ENCODE measurements at places on chromosomes 5 and 9. TPM values are rescaled to one million over a fixed set of nuclear protein-coding genes. Genes with fewer than 3 reads are reported as not detected.
A peak's percentile ranks its signal among the peaks of the same experiment; 100 is the strongest.

- peak; percentile 79 for DNase-seq
Observed at GRCh38 chr5:60633341-60633740, 66.6 kb downstream of the DEPDC1B start.

GRCh38 chr5:73312146-73312871, 136.3 kb downstream of the FOXD1 start:
- peak; percentile 94 for DNase-seq

- no peak for DNase-seq
Observed at GRCh38 chr5:16913187-16914107, 22.6 kb downstream of the MYO10 start.

GRCh38 chr9:115340314-115340713, 222.4 kb upstream of the TNC start:
- no peak for DNase-seq

- DNase-seq = no peak
Observed at GRCh38 chr5:35365758-35366157, 135.5 kb upstream of the PRLR start.

GRCh38 chr9:133935328-133936005, 56.7 kb downstream of the VAV2 start:
- DNase-seq = peak; percentile 92

GRCh38 chr5:127416906-127417305, 100.5 kb upstream of the PRRC1 start:
- no peak for DNase-seq

GRCh38 chr5:19143935-19144334, 844.1 kb downstream of the CDH18 start:
- DNase-seq = no peak

DNA sequence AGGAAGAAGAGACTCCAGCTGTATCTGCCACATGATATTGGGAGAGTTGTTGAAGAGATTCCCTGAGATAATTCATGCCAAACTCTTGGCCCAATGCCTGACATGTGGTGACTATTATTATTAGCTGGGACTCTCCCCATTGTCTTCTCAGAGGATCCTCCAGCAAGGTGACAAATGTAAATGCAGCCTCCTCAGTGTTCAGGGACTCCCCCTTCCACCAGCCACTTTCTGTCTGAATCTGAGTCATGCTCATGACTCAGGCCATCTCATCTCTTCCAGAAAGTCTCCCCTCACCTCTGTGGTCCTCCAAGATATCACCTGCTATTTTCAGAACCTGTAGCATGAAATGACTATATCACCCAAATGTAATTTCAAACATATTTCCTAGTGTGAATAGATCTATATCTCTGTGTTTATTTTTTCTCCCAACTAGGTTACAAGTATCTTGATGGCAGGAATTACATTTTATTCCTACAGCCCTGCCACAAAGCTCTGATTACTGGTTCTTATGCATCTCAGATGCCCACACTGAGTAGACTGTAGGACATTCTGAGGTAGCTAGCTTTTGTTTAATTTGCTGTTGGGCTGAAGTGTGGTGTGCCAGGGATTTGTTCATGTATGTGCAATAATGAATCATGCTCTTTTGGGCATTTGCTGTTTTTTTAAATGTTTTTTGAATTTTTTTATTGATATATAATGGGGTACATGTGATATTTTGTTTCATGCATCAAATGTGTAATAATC, 126.6 kb upstream of the IL12B start:
- DNase-seq = peak; percentile 31

GRCh38 chr5:124880903-124881697, 134.7 kb upstream of the ZNF608 start:
- no peak for DNase-seq

- peak; percentile 77 for DNase-seq
Observed at GRCh38 chr5:113344973-113345940, 89.5 kb downstream of the TSSK1B start.

GRCh38 chr5:139711067-139711905, 63.1 kb downstream of the CXXC5 start:
- DNase-seq = peak; percentile 35

- DNase-seq = no peak
Observed at GRCh38 chr5:64417390-64417789, 88.4 kb upstream of the RGS7BP start.

DNA sequence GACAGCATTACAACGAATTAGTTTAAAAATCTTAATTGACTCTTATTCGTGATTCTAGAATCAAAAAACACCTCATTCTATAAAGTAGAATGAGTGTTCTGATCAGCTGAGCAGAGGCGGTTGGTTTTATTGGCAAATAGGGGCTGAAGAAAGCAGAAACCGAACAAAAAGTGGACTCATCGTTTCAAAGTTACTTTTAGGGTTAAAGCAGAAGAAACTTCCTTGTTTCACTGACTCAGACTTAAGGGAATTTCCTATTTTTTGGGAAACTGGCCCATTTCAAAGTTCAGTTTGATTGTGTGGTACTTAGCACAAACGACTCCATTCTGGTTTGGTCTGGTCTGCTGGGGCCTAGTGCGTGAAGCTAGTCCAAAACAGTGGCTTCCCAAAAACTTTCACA, 862 bp upstream of the NDUFB6 start:
- no peak for DNase-seq

GRCh38 chr9:117247266-117247665, 167.6 kb downstream of the ASTN2 start:
- no peak for DNase-seq

DNA sequence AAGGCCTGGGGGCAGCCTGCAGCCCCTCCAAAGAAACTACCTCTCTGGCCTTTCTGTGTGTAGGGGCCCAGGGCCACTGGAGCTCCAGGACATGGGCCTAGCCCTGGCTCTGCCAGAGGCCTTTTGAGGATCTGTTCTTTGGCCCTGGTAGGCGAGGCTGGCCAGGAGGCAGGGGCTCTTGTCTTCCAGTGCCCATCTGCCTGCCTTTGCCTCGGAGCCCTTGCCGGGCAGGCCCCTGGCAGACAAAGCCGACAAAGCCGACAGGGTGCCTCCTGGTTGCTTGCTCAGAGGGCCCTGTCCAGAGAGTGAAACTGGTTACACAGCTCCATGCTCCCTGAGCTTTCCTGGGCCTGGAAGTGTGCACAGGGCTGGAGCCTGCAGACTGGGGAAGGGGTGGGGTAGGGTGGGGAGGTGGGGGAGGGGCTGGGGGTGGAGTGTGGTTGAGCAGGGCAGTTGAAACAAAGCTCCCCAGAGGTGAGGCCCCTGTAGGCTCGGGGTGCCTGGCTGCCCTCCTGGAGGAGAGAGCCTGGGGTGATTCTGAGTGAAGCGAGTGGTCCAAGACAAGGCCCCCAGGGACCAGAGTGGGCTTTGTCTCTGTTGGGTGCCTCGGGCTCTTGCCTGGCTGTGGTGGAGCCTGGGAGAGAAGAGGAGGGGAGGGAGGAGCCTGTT, 29.3 kb downstream of the PTPA start:
- DNase-seq = peak; percentile 51

GRCh38 chr5:136042665-136043121, 13.9 kb downstream of the TGFBI start:
- DNase-seq = peak; percentile 91

GRCh38 chr5:43973318-43973717, 370.3 kb downstream of the NNT start:
- no peak for DNase-seq

DNA sequence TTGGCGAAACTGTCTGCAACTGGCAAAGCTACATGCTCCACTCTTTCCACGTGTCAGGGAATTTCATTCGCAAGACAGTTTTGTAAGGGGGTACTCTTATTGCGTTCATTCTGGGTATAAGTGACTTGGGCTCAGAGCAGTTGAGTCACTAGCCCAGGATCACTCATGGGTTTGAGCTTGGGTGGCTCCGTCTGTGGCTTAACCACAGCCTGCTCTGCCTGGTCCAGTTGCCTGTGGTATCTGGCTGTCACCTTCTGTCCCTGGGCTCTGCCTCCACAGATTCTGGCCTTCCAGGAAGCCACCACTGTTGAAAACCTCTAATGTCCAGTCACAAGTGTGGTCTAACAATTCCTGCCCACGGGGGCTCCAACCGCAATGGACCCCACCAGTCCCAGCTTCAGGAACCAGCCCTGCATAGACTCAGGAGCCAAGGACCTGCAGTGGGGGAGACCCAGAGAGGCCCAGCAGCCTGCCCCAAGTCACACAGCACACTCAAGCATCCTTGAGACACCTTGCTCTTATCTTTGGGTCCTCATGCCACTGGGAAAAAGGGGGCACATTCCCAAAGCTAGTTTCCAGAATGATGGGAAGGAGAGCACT, 10.4 kb downstream of the KIF12 start:
- DNase-seq = no peak

DNA sequence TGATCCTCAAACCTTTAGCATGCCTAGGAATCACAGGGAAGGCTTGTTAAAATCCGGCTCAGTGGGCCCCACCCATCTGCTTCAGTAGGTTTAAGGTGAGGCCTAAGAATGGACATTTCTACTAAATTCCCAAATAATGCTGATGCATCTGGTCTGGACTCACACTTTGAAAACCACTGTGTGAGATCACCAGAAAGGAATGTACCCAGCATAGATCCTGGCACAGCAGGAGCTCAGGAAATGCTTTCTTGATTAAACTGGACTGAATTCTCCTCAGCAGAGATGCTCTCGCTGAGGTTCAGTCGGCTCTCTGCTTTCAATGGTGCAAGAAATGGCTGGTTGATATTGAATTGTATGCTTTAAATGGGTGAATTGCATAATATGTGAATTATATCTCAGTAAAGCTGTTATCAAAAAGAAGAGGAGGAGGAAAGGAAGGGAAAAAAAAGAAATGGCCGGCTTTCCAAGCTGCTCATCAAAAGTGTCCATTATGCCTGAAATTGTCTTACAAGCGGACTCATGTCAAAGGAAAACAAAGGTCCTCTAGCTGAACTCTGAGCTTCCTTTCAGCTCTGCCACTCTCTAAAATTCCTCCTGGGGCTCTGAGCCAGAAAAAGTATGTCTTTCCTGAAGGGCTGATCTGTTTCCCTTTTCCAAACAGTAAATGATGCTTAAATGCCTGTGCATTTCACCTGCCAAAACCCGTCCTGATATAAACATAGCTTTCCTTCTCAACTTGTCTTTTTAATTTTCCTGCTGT, 77.6 kb upstream of the SAP30L start:
- peak; percentile 90 for DNase-seq

DNA sequence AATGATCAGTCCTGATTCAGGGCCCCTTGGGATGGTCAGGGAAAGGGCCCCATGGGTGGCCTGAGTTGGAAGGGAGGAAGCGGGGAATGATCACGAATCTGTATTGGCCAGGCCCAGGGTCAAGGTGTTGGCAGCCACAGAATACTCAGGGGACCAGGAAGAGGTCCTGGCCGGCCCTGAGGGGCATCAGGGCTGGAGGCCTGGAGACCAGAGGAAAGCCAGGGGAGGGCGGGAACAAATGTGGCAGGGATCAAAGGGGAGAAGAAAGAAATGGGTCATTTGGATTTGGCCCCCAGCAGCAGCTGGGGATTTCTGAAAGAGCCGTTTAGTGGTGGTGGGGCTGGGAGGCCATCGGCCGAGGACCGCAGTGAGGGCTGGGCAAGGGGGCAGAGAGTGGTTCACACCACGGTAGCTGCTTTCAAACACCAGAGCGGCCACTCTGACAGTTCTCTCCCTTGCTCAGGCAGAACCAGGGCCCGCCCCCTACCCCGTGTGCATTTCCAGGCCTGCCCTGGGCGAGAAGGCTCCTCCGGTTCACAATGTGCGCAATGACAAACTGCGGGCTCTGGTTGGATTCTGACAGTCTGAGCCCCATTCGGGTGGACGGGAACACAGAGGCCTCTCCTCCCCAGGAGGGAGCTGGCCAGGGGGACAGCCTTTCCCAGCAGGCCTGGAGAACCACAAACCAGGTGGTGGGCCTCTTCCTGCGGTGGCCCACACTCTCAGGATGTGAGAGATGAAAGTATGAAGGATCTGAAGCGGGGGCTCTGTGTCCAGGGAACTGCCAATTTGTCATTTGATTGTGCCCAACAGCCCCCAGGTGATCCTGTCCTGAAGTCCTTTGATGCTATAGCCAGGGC, 220.3 kb upstream of the IER5L start:
- DNase-seq = no peak

GRCh38 chr5:57785946-57786345, 303.3 kb upstream of the ACTBL2 start:
- DNase-seq = no peak

DNA sequence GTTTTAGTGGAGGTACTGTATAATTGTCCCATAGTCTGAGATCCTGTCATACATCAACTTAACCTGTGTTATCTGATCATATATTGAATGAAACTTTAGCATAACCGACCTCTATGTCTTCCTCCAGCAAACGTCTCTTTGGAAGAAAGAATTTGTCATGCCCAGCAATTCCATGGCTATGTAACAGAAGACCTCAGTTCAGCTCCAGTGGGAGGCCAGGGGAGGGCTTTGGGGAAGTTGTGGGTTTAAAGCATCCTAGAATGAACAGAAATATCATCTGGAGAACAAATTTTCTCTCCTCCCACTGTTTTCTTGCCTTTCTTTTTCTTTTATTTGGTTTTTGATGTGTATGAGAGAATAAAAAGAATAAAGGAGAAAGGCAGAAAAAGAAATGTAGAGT, 164.5 kb downstream of the GAS1 start:
- DNase-seq = no peak

DNA sequence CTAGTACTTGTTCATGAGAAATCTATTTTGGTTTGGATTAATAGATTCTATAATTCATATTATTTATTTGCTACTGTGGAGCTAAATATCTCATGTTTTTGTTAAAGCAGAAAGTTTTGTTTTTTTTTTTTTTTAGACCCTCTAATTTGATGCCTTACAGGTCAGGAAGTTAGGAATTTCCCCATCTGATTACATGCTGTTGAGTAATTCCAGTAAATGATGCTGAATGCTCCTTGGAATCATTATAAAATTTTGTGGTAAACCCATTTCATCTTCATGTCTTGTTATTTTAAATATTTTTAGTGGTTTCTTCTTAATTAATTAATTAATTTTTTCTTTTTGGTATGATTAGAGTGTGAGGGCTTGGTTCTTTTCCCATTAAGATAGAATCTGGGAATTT, 35.6 kb downstream of the NNT start:
- DNase-seq = no peak

GRCh38 chr9:71941998-71942567, 30.6 kb downstream of the C9orf85 start:
- no peak for DNase-seq

DNA sequence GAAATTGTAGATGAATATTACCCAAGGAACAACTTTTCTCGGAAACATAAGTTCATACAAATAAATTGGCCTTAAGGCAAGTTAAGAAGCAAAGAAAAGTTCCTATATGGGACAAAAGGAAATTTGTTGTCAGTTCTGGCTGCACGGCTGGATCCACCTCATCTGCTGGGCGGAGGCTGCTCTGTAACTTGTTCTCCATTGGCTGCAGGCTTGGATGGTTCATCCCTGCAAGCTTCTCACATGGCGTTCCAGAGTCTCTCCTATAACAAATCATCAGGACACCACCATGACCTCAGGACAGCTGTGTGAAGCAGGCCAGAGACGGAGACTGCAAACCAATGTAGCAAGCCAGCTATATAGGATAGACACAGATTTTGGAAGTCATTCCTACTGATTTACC, 81.4 kb upstream of the DAB2 start:
- DNase-seq = no peak

The GKAP1 gene
- 0.72 TPM for total RNA-seq

The ELL2 gene
- 19.8 TPM for total RNA-seq

The DNAJC21 gene
- total RNA-seq = 23.3 TPM

The SLC2A6 gene
- 23.7 TPM for total RNA-seq

The EGFL7 gene
- total RNA-seq = 1.6 TPM

The IFNK gene
- not detected for total RNA-seq

The CYFIP2 gene
- total RNA-seq = 0.10 TPM

The TEX48 gene
- not detected for total RNA-seq
